ENCODE measurements at places on chromosomes 12 and 14.

GRCh38 chr12:52519826-52520662 is at the start of gene KRT5:
Gene KRT5 (minus strand): TSS chr12:52520394. CDS start chr12:52520296, 98 bp downstream.
- DNase-seq = no peak

GRCh38 chr12:85627584-85627983 is 208.6 kb downstream of the RASSF9 start:
- no peak for DNase-seq

DNA sequence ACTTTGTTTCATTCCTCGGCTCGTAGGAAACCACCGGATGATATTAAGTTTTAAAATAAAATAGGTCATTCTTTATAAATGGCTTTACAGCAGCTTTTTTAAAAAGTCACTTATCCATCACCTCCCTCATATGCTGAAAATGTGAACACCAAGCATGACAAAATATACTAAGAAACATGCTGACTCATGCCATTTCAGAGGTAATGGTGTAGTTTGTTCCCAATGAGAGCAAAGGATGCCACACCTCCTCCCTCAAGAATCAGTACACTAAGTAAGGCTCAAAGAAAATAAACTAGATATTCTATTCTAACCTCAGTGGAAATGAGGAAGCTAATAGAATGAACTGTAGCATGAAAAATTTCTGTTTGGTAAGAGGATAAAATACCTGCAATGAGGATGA is 5.5 kb upstream of the DIO2 start:
- DNase-seq = no peak

GRCh38 chr14:105136401-105137322 is 31.9 kb downstream of the JAG2 start:
- DNase-seq = no peak

Measured in GM20000 (cell line).